ENCODE measurements at places on chromosomes 3 and 15.

- DNase-seq, result no peak
Measured at GRCh38 chr3:146334151-146334550, 83.2 kb upstream of the PLSCR4 start.

DNA sequence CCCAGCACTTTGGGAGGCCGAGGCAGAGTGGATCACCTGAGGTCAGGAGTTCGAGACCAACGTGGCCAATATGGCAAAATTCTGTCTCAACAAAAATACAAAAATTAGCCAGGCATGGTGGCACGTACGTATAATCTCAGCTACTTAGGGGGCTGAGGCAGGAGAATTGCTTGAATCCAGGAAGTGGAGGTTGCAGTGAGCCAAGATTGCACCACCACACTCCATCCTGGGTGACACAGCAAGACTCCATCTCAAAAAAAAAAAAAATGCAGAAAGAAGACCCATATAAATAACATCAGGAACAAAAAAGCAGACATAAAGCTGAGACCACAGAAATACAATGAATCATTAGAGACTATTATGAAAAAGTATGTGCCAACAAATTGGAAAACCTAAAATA lies 235.2 kb upstream of the VEPH1 start:
- DNase-seq, result no peak

DNA sequence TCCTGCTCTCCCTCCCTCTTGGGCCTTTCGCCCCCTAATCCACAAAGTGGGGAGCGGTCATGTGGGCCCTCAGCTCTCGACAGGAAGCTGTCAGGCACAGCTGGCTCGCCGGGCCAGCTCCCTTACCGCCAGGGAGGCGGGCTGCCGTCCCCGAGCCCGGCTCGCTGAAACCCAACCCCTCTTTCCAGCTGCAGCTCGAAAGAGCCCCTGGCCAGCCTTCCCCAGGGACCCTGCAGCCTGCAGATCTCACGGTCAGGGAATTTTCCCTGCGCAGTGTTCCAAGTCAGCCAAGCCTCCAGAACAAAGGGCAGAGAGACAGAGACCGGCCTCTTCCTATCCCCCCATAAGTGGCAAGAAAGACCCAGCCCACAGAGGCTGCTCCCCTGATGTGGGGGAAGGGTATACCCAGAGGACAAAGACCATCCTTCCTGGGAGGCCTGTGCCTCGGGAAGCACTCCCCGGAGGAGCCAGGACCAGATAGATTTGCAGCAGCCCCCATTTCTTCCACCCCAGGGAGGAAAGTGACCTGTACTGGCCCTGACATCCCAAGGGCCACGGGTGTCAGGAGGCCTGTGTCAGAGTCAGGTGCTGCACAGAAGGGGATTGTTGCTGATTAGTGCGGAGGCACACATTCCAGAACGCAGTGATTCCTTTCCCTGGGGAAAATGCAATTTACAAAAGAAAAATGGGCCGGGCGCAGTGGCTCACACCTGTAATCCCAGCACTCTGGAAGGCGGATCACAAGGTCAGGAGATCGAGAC lies 32.6 kb downstream of the MAGEF1 start:
- no peak for DNase-seq

GRCh38 chr15:67834581-67835296 lies 5.1 kb downstream of the RNU6-1 start:
- no peak for DNase-seq

DNA sequence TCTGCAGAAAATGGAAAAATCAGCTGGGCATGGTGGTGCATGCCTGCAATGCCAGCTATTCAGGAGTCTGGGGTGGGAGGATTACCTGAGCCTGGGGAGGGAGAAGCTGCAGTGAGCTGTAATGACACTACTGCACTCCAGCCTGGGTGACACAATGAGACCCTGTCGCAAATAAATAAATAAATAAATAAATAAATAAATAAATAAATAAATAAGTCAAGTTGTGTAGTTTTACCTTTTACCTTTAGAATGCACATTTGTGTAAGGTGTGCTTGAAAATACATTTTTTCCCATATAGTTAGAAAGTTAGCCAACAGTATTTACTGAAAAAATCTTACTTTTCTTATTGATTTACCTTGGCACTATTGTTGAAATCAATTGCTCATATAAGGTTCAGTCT lies 515.6 kb downstream of the NAALADL2 start:
- no peak for DNase-seq

DNA sequence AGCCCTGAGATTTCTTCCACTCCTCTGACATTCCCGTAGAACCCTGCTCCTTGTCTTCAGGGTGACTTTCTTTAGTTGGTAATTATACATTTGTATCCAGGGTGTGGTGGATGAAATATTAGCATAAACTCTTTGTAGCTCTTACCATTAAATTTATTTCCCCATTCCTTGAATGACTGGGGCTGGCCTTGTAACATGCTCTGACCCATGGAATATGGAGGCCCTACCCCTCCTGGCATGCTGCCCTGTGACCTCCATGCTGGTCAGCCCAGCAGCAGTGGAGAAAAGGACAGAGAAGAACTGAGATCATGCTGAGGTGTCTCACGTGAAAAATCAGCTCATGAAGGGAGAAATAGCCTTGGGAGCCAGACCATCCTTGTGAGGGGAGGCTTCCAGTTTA lies 96.1 kb upstream of the PROK2 start:
- DNase-seq, result no peak

DNA sequence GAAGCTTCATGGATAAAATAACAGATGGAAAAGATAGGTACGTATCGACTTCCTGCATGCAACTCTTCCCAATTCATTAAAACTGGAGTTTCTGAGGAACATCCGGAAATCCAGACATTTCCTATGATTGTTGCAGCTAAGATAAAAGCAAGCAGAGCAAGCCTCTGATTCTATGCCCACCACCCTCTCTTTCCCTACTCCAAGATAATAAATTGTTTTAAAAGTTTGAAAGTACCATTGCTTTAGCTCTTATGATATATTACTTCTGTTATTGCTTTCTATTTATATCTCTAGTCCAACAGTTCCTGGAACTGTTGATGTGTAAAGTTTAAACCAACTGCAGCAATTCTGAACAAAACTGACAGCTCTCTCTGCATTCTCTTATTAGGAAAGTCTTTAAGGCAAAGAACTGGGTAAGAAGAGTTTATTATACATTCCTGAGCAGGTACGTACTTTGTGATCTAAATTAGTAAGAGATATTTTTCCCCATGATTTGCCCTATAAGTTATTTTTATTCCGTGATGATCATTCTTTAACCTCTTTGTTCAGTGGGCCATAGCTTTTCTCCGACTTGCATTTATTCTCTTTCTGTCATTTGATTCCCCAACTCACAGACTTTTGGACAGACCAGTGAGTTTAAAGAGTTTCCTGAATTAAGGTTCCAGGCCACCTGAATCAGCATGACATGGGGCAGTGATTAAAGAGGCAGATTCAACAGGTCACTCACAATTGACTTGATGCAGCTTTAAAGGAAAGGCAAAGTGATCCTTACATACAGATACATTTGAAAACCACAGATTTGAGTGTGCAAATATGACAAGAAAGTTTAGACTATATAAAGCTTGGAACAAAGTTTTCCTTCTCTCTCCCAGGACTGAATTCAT lies 94.2 kb upstream of the THRB start:
- no peak for DNase-seq

GRCh38 chr3:121670676-121671075 lies 10.0 kb upstream of the HCLS1 start:
- no peak for DNase-seq

GRCh38 chr3:5197470-5198312 lies 10.2 kb downstream of the EDEM1 start:
- no peak for DNase-seq

DNA sequence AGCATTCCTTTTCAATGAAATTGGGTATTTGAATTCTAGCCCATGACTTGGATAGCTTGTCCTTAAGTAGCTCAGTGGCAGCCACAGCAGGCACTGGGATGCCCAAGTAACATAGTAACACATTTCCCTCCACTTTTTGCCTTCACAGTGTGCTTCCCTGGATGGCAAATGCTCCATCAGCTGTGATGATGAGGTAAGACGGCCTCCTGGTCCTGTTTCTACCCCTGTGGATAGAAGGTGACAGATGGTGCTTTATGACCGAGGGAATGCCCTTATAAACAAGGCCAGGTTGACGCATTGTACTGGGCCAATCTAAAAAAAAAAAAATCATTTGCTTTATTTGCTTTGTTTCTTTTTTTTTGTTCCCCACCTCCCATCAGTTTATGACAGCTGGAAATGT lies 41.8 kb upstream of the LRTM1 start:
- DNase-seq, result no peak

DNA sequence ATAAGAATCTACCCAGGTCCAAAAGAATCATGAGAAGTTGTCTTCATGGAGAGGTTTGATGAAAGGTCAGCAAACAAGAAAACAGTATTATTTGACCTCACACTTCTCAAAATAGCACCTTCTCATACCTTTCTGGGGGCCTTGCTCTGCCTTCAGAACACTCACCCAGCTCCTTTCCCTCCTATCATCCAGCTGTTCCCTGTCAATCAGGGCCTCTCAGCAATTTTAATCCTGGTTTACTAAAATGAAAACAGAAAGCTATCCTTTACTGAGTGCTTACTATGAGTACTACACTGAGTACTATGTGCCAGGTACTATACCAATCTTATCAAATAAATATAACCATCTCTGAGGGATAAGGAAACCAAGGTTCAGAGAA lies 138.6 kb downstream of the GAP43 start:
- DNase-seq, result no peak

DNA sequence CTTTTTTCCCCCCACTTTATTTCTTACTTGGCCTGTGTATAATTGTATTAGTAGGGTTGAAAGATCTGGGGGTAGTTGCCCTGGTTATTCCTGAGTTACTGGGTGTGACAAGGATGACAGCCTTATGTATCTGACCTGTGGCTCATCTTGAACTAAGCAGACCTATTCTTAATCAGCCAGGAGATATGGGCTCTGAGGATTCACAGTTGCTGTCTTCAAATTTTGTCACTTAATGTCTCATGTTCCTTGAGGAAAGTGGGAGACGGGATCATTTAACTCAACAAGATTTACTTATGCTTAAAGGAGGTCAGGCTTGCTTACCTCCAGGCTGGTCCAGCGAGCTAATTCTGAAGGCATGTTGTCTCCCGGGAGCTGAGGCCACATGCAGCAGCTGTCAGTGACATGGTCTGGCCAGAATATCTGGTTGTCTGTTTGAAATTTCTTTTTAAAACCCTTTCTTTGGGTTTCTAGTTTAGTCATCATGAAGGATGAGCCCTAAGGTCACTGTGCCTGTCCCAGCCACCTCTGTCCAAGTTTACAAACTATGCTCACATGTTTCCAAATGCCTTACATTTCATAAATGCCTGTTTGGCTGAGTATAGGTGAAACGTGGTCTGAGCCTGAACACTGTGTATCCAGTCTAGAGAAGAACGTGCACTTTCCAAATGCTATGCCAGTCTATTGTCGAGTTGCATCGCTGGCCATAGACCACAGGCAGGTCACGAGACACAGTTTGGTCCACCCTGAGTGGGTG lies 26.8 kb downstream of the LRTM1 start:
- DNase-seq, result no peak

- no peak for DNase-seq
Measured at GRCh38 chr3:125402639-125403038, 27.5 kb upstream of the ZNF148 start.

- DNase-seq, result no peak
Measured at GRCh38 chr15:69524814-69525213, 72.2 kb downstream of the RPLP1 start.

GRCh38 chr15:60973637-60974415 lies 255.3 kb downstream of the RORA start:
- no peak for DNase-seq

DNA sequence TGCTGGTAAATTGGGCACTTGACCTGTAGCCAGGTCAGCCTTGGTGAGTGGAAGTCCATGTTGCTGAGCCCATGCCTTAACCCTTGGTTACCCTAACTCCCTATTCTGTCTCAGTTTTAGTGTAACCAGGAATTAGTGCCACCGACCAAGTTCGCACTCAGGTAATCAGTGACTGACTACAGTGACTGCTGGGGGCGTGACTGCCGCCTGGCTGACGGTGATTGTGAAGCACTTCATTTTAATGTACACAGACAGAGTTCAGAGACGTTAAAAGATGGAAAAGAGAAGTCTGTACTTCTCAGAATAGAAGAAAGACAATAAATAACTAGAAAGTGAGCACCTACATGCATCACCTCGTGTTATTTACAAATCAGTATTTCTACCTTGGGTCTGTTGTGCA lies 17.3 kb downstream of the CFAP161 start:
- no peak for DNase-seq

- DNase-seq, result no peak
Measured at GRCh38 chr3:144028798-144029411, 57.3 kb downstream of the DIPK2A start.

DNA sequence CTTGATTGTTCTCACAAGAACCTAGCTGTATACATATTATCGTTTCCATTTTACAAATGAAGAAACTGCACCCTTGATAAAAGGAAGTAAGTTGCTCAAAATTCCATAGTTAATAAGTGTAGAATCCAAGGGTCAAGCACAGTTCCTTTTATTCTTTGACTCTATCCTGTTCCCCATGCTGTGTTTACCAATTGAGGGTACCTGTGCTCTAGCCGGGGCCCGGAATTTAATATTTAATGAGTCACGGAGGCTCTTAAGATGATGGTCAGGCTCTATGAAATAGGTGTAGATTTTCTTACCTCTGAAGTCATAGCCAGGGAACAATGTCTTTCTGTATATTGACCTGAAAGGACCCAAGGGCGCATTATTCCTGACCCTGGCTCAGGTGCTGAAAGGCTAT lies 65.2 kb downstream of the LPP start:
- DNase-seq, result no peak

DNA sequence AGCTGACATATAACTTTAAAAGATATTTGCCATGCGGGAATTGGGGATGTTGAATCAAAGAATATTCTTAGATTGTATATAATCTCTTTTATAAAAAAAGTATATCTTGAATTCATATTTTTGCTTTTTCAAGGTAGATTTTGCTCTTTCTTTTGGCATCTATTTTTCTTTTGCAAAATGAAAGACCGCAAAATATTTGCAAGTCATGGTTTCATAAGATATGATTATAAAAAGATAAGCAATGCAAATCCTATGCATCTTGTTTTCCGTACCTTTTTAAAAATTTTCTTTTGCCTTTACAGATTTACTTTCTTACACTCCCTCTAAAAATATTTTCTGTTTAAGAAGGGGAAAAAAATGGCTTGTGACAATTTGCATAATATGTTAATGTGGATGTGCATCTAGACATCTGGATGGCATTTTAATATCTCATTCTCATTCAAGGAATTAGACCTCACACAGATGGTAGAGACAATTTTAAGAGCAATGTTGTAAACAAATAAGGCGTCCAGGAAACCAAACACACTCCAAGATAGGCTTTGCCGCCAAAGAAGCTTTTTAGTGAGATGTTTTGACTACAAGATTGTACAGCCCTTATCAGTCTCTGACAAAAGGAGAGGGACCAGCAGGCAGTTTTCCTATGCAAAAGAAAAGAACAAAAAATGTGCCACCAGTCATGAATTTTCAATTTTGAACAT lies 371.1 kb downstream of the CHL1 start:
- no peak for DNase-seq

GRCh38 chr15:78174401-78174800 lies 25.2 kb downstream of the IDH3A start:
- DNase-seq, result no peak
